Progenitor cell of endocrine pancreas (in vitro differentiated cells): ENCODE measurements at places on chromosomes 2 and 18. TPM values are rescaled to one million over a fixed set of nuclear protein-coding genes. Genes with fewer than 3 reads are reported as not detected.

MROH2A gene
- not detected in 2 replicates for total RNA-seq

DNA sequence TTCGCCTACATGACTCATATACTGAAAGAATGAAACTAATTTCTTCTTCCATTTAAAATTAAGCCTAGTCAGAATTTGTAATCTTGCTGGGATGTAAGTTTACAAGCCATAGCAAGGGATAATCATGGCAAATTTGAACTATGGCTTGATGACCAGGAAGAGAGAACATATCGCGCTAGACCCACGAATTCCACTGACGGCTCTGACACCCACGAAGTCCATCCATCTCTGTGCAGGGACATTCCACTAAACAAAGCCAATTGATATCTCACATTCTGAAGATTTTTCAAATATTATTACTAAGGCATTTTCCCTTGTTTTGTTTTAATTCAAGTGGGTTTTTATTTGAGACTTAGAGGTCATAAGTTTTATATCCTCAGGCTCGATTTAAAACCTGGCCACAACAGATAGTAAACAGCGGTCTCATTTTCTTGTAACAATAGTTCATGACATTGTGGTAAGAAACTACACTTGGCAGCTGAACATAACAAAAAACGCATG is 113.0 kb downstream of the QPCT start:
- no peaks in the 10 kb centered on the region for H3K27me3 ChIP-seq
- peaks cover 13% of the 10 kb centered on the region for H3K4me1 ChIP-seq
- H3K4me3 ChIP-seq: no peak overlapping the region

DNA sequence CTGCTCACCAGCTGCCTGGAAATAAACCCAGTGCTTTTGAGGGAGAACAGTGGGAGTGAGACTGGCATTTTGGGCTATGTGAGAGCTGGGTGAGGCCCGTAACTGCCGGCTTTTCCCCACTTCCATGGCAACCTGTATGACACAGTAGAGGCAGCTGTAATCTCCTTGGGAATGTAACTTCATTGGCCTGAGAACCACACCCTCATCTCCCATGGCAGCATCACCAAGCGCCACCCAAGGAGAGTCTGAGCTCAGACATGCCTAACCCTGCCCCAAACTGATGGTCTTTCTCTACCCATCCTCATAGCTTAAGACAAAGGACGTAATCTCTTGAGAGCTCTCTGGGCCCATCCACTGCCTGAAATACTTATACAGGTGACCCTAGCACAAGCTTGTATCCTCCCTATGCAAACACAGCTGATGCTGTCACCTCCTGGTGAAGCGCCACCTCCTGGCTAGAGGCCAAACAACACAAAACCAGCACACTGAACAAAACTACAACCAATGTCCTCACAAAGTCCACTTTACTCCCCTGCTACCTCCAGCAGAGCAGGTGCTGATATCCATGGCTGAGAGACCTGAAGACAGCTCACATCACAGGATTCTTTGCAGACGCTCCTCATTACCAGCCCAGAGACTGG is 763.4 kb upstream of the NRXN1 start:
- H3K4me1 ChIP-seq: no peaks in the 10 kb centered on the region
- no peaks in the 10 kb centered on the region for H3K36me3 ChIP-seq
- no peaks in the 10 kb centered on the region for H3K27me3 ChIP-seq
- H3K4me3 ChIP-seq: no peak overlapping the region
- DNase-seq: no peak

- no peak overlapping the region for H3K27ac ChIP-seq
- H3K27me3 ChIP-seq: peaks cover 4% of the 10 kb centered on the region
- no peak overlapping the region for H3K4me3 ChIP-seq
Measured at GRCh38 chr2:106876699-106877098, 9.3 kb downstream of the ST6GAL2 start.

DNA sequence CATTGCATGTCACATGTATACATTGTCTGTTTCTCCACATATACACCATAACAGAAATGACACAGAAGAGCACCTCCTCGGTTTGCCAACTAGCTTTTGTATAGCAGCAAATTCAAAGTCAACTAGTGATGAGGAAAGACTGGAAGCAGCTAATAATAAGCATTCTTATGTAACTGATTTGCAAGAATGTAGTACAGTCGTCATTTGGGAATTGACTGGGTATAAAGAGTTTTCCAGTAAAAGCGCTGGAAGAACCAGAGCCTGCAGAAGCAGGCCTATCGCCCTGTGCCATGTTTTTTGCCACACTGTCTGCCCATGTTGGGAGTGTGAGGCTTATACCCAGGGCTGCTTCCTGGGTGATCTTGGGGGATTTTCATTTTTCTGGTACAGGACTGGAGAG is 310.6 kb downstream of the GBX2 start:
- no peak overlapping the region for H3K4me3 ChIP-seq
- H3K4me1 ChIP-seq: peaks cover 23% of the 10 kb centered on the region
- H3K27ac ChIP-seq: no peak overlapping the region

- H3K4me3 ChIP-seq: no peak overlapping the region
- H3K36me3 ChIP-seq: peaks cover 15% of the 10 kb centered on the region
- DNase-seq: no peak
- no peak overlapping the region for H3K27ac ChIP-seq
- peaks cover 19% of the 10 kb centered on the region for H3K4me1 ChIP-seq
Measured at GRCh38 chr18:44702594-44702993, 21.9 kb downstream of the SETBP1 start.

FBXO48 gene
- 1.2 and 1.5 TPM in 2 replicates for total RNA-seq

CFC1 gene
- total RNA-seq: 27.7 and 30.9 TPM in 2 replicates

GRCh38 chr2:230893338-230893737 is 28.6 kb downstream of the ITM2C start:
- DNase-seq: no peak
- H3K27ac ChIP-seq: no peak overlapping the region
- no peak overlapping the region for H3K4me3 ChIP-seq
- no peaks in the 10 kb centered on the region for H3K4me1 ChIP-seq
- H3K27me3 ChIP-seq: peaks cover 10% of the 10 kb centered on the region
- H3K36me3 ChIP-seq: no peaks in the 10 kb centered on the region

DNA sequence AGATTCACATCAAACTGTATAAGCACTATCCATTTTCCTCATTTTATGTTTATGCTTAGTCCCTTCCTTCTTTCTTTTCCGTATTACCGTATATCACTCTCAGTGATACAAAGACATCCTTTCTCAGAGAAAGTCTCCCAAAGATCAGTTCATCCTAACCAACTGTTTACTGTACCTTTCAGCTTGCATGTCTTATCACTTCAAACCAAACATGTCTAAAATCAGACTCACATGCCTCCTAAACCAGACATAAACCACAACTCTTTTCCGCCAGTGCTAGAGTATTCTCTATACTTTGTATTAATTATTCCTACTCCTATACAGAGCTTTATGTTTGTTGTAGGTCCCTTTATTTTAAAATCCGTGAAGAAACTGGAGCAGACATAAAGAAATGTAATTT is 41.5 kb downstream of the KCMF1 start:
- peaks cover 32% of the 10 kb centered on the region for H3K4me1 ChIP-seq
- no peaks in the 10 kb centered on the region for H3K27me3 ChIP-seq

DSC3 gene
- total RNA-seq: 1.2 TPM in 2 replicates

DNA sequence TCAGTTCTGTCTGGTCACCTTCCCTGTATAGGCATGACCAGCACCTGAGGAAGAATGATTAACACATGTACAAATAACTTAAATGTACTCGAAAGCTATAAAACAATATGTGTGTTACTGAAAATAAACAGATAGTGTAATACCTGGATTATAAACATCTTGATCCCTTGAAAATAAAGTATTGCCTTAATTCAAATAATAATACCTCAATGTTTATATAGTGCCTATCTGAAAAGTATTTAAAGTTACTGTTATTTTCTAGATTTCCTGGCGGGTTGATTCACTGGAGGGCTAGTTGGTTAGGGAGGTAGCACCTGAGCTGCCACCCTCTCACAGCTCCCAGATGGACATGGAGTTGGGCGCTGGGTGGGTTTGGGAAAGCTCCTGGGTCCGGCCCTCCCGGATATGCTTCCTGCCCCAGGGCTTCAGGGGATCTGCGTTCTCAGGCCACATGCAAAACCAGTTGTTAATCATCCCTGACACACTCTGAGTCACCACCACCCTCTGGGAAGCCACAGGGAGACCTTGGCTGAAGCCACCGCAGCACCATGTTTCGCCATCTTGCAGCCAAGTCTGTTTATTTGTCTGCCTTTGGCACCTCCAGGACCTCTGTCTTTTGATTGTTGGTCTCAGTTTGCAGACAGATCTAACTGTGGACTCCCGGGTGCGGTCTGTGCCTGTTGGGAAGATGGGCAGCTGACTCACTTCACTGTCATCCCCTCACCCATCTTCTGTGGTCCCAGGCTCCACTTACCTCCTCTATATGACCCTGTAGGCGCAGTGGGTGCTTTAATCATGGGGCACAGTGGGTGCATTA is 35.3 kb downstream of the RAB31 start:
- H3K4me1 ChIP-seq: peaks cover 17% of the 10 kb centered on the region
- peaks cover 8% of the 10 kb centered on the region for H3K27me3 ChIP-seq
- H3K4me3 ChIP-seq: no peak overlapping the region
- H3K36me3 ChIP-seq: no peaks in the 10 kb centered on the region

DNA sequence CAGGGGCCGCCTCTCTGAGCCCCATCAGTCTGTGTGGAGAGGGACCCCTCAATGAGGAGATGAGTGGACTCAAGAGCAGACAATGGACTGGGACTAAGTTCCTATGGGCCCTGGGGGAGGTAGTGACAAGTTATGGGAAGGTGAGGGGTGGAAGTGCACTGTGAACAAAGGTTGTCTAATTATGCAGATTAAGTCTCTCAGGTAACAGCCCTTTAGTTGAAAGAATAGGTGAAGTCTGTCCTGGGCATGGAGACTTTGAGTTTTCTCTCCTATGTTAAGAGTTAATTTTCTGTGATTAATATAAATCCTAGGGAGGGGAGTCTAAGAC is 243.8 kb downstream of the FAM210A start:
- H3K36me3 ChIP-seq: no peaks in the 10 kb centered on the region
- H3K27ac ChIP-seq: no peak overlapping the region
- H3K4me3 ChIP-seq: no peak overlapping the region
- H3K4me1 ChIP-seq: no peaks in the 10 kb centered on the region

- DNase-seq: no peak
- no peaks in the 10 kb centered on the region for H3K4me1 ChIP-seq
- H3K4me3 ChIP-seq: no peak overlapping the region
- H3K27me3 ChIP-seq: peaks cover 15% of the 10 kb centered on the region
Measured at GRCh38 chr2:175880-176820, 87.7 kb downstream of the SH3YL1 start.
